ENCODE measurements at places on chromosomes 5 and 9.

DNA sequence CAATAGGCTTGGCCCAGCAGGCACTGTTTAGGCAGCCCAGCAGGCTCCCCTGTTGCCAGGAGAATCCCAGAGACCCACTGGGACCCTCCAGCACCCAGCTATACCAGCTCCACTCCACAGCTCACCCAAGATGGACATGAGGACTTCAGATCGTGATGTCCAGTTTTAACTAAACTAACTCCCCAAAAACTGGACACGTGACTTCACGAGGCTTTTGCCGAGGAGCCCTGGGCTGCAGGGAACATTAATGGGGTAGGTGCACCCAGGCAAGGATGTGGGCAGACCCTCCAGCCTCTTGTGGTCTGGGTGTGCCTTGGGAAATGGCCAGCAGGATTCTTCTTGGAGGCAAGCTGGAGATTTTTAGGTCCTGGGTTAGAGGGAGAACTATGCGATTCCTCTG, 8.9 kb upstream of the NKD2 start:
- no peaks in the 10 kb centered on the region for H3K36me3 ChIP-seq
- no peaks in the 10 kb centered on the region for H3K27me3 ChIP-seq
- H3K27ac ChIP-seq: no peak overlapping the region
- no peak for DNase-seq

DNA sequence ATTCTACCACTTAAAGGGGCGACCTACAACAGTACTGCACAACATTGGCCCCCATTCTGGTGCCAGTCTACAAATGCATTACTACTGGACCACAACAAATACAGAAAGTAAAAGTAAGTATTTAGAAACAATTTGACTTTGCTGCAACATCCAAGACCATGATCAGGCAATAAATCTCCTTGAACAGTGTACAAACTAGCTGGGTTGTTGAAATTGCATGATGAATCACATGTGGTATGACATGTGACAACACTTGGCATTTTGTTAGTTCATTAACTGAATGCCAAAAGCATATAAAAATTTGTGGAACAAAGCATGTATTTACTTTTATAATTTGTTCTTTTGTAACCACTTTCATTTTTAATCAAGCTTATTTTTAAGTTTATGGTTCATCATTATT, 270.5 kb downstream of the NFIB start:
- H3K36me3 ChIP-seq: no peaks in the 10 kb centered on the region
- no peaks in the 10 kb centered on the region for H3K4me1 ChIP-seq
- no peak overlapping the region for H3K27ac ChIP-seq

GRCh38 chr5:157870837-157871834, 12.2 kb upstream of the CLINT1 start:
- H3K27me3 ChIP-seq: no peaks in the 10 kb centered on the region
- no peak overlapping the region for H3K4me3 ChIP-seq
- DNase-seq: no peak
- H3K4me1 ChIP-seq: no peaks in the 10 kb centered on the region
- H3K36me3 ChIP-seq: no peaks in the 10 kb centered on the region

- DNase-seq: no peak
- no peak overlapping the region for H3K4me3 ChIP-seq
- H3K4me1 ChIP-seq: peaks cover 8% of the 10 kb centered on the region
These were observed 89.7 kb upstream of the OSMR start for GRCh38 chr5:38756068-38756467.

- no peaks in the 10 kb centered on the region for H3K36me3 ChIP-seq
- DNase-seq: no peak
- no peak overlapping the region for H3K4me3 ChIP-seq
These were observed 51.7 kb downstream of the ERGIC1 start for GRCh38 chr5:172885597-172886340.

- no peaks in the 10 kb centered on the region for H3K27me3 ChIP-seq
- no peak overlapping the region for H3K27ac ChIP-seq
- no peaks in the 10 kb centered on the region for H3K36me3 ChIP-seq
- no peaks in the 10 kb centered on the region for H3K4me1 ChIP-seq
- H3K4me3 ChIP-seq: no peak overlapping the region
These were observed 43.4 kb upstream of the PLPP6 start for GRCh38 chr9:4618700-4619099.

GRCh38 chr5:174785120-174785680, 60.8 kb downstream of the MSX2 start:
- no peaks in the 10 kb centered on the region for H3K27me3 ChIP-seq
- no peaks in the 10 kb centered on the region for H3K36me3 ChIP-seq
- DNase-seq: no peak
- no peaks in the 10 kb centered on the region for H3K4me1 ChIP-seq
- no peak overlapping the region for H3K27ac ChIP-seq

DNA sequence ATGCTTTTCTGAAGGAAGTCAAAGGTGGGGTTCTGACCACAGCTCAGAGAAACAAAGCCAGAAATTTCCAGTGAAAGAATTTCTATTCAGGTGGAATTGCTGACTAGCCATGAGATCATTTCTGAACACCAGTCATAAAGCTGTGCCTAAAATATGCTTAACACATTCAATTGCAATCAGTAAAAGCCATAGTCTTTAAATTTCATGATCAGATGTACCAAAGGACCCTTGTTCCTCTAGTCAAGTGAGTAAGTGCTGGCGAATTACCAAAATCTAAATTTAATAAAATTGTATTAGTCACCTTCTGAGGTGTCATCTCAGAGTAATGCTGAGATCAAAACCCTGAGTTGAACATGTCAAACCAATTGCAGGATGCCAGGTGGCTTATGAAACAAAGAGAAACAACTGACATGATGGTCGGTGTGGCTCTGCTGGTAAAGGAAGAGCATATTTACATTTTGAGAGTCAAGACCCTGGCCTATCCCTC, 334.2 kb upstream of the CCNH start:
- no peak overlapping the region for H3K27ac ChIP-seq
- H3K4me3 ChIP-seq: no peak overlapping the region
- no peaks in the 10 kb centered on the region for H3K36me3 ChIP-seq
- DNase-seq: no peak
- H3K27me3 ChIP-seq: no peaks in the 10 kb centered on the region
- no peaks in the 10 kb centered on the region for H3K4me1 ChIP-seq

- DNase-seq: no peak
- H3K4me3 ChIP-seq: no peak overlapping the region
- no peak overlapping the region for H3K27ac ChIP-seq
- no peaks in the 10 kb centered on the region for H3K4me1 ChIP-seq
- H3K27me3 ChIP-seq: no peaks in the 10 kb centered on the region
These were observed 373.9 kb downstream of the CHSY3 start for GRCh38 chr5:130278136-130278535.

GRCh38 chr5:136350343-136350742, 15.0 kb downstream of the TRPC7 start:
- H3K27ac ChIP-seq: no peak overlapping the region
- H3K27me3 ChIP-seq: no peaks in the 10 kb centered on the region
- no peaks in the 10 kb centered on the region for H3K36me3 ChIP-seq
- DNase-seq: no peak
- no peak overlapping the region for H3K4me3 ChIP-seq
- no peaks in the 10 kb centered on the region for H3K4me1 ChIP-seq

DNA sequence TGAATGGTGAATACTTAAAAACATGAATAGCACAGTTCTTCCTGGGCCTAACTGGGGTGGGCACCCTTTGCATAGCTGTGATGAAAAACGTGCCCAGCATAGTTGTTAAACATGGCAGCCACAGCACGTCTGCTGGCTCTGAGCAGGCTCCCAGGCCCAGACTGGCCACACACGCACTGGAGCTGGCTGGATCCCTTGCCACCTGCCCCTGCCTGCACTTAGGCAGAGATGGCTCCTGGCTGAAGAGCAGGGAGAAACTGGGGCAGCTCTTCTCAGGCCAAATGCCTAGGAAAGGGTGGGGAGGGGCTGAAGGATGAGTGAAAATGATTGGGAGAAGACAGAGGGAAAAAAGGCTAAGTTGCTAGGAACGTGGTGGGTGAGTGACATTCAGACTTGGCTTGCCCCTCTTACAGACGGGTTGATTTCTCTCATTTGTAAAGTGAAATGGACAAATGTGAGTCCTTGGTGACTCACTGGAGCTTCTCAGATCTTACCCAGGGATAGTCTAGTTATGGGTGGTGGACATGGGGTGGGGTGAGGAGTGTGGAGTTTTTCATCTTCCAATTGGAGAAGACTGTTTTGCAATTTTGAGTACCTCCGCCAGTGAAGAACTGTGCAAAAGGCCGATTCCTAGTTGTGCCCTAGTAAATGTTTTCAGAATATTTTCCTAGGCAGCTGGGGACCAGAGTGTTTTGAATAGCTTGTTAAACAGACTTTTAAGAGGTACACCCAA, 42.4 kb downstream of the TRIO start:
- no peaks in the 10 kb centered on the region for H3K36me3 ChIP-seq
- H3K27ac ChIP-seq: peak overlapping the region; percentile 71
- H3K4me1 ChIP-seq: peaks cover 5% of the 10 kb centered on the region

- no peak overlapping the region for H3K27ac ChIP-seq
- no peaks in the 10 kb centered on the region for H3K4me1 ChIP-seq
- no peak for DNase-seq
- peaks cover 3% of the 10 kb centered on the region for H3K27me3 ChIP-seq
These were observed 33.4 kb downstream of the FOXD1 start for GRCh38 chr5:73415171-73415570.

DNA sequence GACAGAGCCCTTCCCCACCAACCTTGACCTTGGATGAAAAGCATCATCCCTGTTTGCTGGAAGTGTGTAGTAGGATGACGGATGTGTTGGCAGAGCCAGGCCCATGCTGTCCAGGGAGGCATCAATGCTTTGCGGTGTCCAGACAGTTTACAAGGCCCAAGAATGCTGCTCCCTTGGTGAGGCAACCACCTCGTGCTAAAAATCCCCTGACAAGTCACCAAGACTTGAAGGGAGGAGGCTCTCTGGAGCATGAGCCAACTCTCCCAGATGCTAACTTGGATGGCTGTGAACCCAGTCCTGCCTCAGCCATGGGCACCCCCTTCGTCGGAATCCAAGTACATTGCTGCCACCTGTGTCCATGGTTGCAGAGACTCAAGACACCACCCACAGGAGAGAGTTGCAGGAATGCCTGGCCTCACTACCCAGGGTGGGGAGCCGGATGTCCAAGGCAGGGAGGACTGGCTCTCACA, 9.5 kb upstream of the NKD2 start:
- H3K36me3 ChIP-seq: no peaks in the 10 kb centered on the region
- no peaks in the 10 kb centered on the region for H3K4me1 ChIP-seq
- no peak for DNase-seq
- no peak overlapping the region for H3K27ac ChIP-seq

DNA sequence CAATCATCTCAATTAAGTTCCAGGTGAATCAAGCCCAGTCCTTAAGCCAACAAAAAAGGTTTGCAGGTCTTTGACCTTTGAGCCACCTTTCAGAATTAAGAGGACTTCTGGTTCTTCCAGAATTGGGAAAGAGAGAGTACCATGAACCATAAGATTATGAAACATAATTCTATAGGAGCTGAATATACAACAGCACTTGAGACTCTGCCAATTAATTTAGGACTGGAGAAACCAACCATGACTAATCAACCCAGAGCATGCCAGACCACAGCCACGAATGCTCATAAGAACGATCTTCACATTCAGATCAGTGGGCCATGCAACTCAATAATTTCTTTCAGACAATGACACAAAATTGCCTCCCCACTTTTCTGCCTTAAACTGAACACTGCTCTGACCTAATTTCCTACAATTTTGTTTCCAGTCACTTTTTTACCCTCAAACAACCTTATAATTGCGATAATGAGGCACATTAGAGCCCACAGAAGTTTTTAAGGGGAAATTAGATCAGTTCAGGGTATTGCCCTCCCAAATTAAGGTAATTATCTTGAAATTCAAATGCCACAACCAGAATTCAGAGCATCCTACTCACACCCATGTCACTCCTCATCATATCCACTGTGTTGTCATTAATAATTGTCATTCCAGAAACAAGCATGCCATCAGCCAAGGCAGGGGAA, 213.4 kb downstream of the ATPSCKMT start:
- H3K27me3 ChIP-seq: no peaks in the 10 kb centered on the region
- no peaks in the 10 kb centered on the region for H3K36me3 ChIP-seq
- no peak for DNase-seq
- H3K4me1 ChIP-seq: no peaks in the 10 kb centered on the region
- no peak overlapping the region for H3K27ac ChIP-seq

DNA sequence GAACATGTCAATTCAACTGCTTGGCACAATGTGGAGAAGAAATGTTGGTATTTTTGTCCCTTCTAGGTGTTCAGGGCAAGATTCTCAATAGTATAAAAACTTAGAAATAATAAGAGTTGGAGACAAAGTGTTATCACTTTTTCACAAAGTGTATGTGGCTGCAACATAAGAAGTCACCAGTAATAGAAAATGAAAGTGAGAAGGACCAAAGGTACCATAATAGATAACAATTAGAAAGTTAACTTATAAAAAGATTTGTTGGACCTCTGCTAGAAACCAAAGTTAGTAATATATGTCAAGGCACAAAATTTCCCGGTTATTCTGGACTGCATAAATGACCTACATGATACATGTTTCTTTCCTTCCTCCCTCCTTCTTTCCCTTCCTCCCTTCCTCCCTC, 1535.3 kb downstream of the EFNA5 start:
- H3K36me3 ChIP-seq: no peaks in the 10 kb centered on the region
- no peak overlapping the region for H3K27ac ChIP-seq
- no peaks in the 10 kb centered on the region for H3K27me3 ChIP-seq
- H3K4me3 ChIP-seq: no peak overlapping the region
- no peak for DNase-seq
- H3K4me1 ChIP-seq: no peaks in the 10 kb centered on the region

DNA sequence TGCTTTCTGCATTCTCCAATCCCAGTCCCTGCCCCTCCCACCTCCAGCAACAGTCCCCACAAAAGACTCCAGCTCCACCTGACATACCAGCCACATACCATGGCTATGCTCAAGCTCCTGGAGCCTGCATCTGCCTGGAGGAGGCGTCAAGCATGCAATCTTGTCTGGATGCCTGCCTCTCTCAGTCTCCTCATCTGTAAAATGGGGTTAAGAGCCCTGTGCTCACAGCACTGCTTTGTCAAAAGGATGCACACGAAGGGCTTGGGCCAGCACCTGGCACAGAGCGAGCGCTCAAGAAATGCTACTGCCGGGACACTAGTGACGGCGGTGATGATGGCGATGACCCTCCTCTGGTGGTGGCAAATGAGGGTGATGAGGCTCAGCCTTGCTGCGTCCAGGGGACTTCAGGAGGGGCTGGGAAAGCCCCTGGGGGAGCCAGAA, 202.9 kb upstream of the IER5L start:
- no peak for DNase-seq
- no peaks in the 10 kb centered on the region for H3K27me3 ChIP-seq
- no peaks in the 10 kb centered on the region for H3K4me1 ChIP-seq
- no peaks in the 10 kb centered on the region for H3K36me3 ChIP-seq

- no peak overlapping the region for H3K27ac ChIP-seq
- no peaks in the 10 kb centered on the region for H3K27me3 ChIP-seq
- DNase-seq: no peak
- no peaks in the 10 kb centered on the region for H3K36me3 ChIP-seq
- no peaks in the 10 kb centered on the region for H3K4me1 ChIP-seq
These were observed 197.4 kb upstream of the ELL2 start for GRCh38 chr5:96159043-96159442.

GRCh38 chr5:173538654-173539053, 77.8 kb downstream of the BOD1 start:
- no peaks in the 10 kb centered on the region for H3K4me1 ChIP-seq
- no peak for DNase-seq
- H3K36me3 ChIP-seq: no peaks in the 10 kb centered on the region
- no peaks in the 10 kb centered on the region for H3K27me3 ChIP-seq

Data from breast epithelium (tissue), 4 donors.